ENCODE measurements at places on chromosomes 12 and 14. TPM values are rescaled to one million over a fixed set of nuclear protein-coding genes. Genes with fewer than 3 reads are reported as not detected.

Gene CRADD
- total RNA-seq: 15.3 TPM

Gene CIROP
- not detected for total RNA-seq

Gene IFNG-AS1
- total RNA-seq: 0.29 TPM

Gene FAIM2
- 1.4 TPM for total RNA-seq

Gene REP15
- total RNA-seq: 3.5 TPM

Gene POTEM
- total RNA-seq: not detected

Gene KLRK1
- not detected for total RNA-seq

Gene DTX3
- 17.1 TPM for total RNA-seq

Gene NGB
- total RNA-seq: not detected

Gene MFAP5
- 57.9 TPM for total RNA-seq

Gene MUCL1
- not detected for total RNA-seq

Gene POU6F1
- 7.6 TPM for total RNA-seq

Gene CCDC184
- total RNA-seq: under 0.01 TPM

Gene SMIM41
- total RNA-seq: not detected

Gene CELA1
- total RNA-seq: not detected

Gene PTCSC3
- total RNA-seq: not detected

Gene SYNDIG1L
- not detected for total RNA-seq

Gene MMP14
- 580 TPM for total RNA-seq

Gene INHBE
- 0.88 TPM for total RNA-seq

Gene CFAP251
- 4.3 TPM for total RNA-seq

Gene ING4
- 46.9 TPM for total RNA-seq

Gene PZP
- total RNA-seq: not detected

Gene TOMM20L
- not detected for total RNA-seq

Gene TTC5
- total RNA-seq: 18.5 TPM

Gene TMTC2
- total RNA-seq: 2.1 TPM

Gene LRTM2
- total RNA-seq: not detected

Gene KLHL33
- total RNA-seq: 0.36 TPM

Gene TAS2R20
- 5.4 TPM for total RNA-seq

Gene ANG
- total RNA-seq: 7.2 TPM

Gene TECPR2
- 13.3 TPM for total RNA-seq

Gene TNS2
- total RNA-seq: 76.0 TPM

Gene CLEC9A
- total RNA-seq: not detected

Gene DLGAP5
- total RNA-seq: 5.1 TPM

Gene HOXC12
- total RNA-seq: under 0.01 TPM

Gene PRB2
- not detected for total RNA-seq

Gene NUAK1
- 21.7 TPM for total RNA-seq

Data from osteoblast (primary cell).